ENCODE measurements at places on chromosomes 5 and 9.

DNA sequence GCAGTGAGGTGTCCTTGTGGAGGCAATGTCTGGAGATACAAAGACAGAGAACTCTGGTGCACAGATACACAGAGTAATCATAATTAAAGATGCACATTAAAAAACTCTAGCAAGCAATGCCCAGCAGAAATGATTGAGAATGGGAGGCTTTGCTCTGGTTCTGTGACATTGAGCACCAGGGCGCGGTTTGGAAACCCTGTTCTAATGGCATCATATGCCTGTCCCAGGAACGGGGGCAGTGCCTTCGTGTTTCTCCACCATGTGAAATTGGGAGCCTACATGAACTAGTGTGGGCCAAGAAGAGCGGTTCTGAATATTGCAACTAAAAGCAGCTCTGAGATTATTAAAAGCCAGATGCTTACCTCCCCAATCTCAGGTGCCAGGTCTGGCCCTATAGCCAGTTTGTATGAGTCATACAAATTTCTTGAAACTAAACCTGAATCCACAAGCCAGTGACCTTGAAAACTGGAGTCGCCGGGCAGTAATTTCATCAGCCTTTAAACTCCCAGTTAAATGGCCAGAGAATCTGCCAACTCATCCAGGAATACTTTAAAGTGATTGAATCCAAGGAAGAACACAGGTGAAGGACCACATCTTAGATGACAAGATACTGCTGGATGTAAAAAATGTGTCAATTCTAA is 22.2 kb upstream of the CTSL start:
- no peak for DNase-seq

- no peak for DNase-seq
Measured at GRCh38 chr5:171906703-171907590, 99.5 kb downstream of the FBXW11 start.

DNA sequence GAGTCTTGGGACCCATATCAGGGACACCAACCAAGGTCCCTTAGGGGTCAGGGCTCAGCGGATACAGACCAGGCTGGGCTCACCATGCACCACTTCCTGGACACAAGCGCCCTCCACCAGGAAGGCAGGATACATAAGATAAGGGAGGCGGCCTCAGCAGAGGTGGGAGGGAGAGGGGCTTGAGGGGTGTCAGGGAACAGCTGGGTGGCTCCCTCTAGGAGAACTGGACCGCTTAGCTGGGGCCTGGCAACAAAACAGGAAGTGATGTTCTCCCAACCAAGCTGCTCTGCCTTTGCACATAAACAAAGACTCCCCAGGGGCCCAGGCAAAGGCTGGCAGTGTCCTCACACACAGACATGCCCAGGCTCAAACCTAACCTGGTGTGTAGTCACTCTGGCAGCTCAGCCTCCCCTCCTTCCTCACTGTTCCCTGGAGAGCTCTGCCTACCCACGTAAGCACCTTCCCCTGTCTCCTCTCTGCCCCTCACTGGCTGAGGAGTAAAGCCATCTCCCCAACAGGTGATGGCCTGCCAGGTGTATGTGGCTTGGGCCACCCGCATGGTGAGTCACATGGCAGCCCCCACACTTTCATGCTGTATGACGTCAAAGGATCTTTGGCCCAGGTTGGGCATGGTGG is 5.8 kb upstream of the BICD2 start:
- peak; percentile 96 for DNase-seq

DNA sequence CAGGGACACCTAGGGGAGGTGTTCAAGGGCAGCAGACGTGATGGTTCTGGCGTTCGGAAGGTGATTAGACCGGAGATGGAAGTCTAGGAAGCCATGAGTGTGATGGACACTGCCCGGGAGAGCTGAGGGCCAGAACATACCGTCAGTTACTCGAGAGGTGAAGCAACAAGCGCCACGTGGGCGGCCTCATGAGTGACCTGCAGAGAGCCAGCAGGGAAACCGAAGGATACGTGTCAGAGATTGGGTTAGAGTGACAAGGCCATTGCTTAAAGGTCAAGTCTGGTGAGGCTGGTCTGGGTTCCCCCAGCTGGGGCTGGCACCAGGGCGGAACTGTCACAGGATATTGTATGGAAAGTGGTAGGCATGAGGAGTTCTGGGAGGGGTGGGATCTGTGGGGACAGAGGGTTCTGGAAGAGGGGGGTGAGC is 60.0 kb downstream of the C9orf50 start:
- no peak for DNase-seq

GRCh38 chr5:16713386-16713928 is 96.7 kb upstream of the RETREG1 start:
- no peak for DNase-seq

- no peak for DNase-seq
Measured at GRCh38 chr5:160054831-160055230, 45.9 kb downstream of the TTC1 start.

- DNase-seq = no peak
Measured at GRCh38 chr9:96256800-96257199, 45.2 kb downstream of the HSD17B3 start.

GRCh38 chr5:150763023-150763769 is 4.4 kb upstream of the DCTN4 start:
- DNase-seq = no peak

- DNase-seq = peak; percentile 6
Measured at GRCh38 chr5:141223112-141223783, at the start of gene PCDHB14. TSS of gene PCDHB14 (plus strand) at chr5:141223343. CDS start at chr5:141223506, 163 bp downstream.

- no peak for DNase-seq
Measured at GRCh38 chr5:44387406-44387805, 1.8 kb downstream of the FGF10 start.

DNA sequence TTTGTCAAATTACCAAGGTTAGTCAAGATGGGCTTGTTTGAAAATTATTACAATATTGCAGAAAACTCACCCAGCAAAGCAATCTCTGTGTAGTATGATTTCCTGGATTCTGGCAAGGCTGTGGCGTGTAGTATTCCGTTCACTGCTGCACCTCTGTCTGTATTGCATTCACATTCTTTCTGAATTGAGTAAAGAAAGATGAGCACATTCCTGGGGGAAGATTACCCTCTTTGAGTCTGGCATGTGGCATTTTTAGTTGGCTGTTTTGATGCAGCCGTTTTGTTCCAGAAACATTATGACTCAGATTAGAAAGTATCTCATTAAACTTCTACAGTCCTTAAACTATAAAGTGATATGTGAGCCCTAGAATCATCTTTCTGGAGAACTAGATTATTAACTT is 197.7 kb downstream of the TENT4A start:
- no peak for DNase-seq

DNA sequence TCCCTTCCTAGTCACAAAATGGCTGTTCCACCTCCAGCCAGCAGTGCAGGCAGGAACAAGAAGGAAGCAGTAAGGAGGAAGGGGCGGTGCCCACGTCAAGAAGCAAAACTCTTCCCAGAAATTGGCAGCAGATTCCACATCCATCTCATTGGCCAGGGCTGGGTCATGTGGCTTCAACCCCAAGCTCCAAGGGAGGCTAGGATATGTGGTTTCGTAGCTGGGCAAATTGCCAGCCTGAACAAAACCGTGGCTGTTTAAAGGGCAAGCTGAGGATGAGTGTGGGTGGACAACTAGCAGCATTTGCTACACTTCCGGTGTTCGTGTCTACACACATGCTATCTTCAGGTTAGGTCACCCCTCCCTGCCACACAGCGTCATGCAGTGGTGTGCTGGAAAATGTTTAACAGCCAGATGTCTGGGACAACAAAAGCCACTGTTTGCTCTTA is 92.1 kb upstream of the MAP1B start:
- peak; percentile 25 for DNase-seq

GRCh38 chr9:75186767-75187380 is 98.6 kb downstream of the OSTF1 start:
- no peak for DNase-seq

DNA sequence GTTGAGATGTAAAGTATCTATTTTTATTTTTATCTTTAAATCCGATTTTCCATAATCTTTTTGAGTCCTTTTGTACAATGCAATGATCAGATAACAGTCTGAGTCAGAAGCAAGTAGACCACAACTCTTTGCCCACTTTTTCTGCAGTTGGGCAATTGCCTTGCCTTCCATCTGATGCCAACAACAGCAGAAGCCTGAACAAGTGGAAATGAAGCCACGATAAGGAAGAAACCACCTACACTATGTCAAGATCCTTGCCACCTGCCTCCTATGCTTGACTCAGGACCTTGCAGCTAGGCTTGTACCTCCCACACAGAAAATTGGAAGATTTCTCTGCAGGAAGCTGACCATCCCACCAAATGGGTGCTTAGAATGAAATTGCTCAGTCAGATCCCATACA is 78.6 kb downstream of the ANXA1 start:
- DNase-seq = no peak

DNA sequence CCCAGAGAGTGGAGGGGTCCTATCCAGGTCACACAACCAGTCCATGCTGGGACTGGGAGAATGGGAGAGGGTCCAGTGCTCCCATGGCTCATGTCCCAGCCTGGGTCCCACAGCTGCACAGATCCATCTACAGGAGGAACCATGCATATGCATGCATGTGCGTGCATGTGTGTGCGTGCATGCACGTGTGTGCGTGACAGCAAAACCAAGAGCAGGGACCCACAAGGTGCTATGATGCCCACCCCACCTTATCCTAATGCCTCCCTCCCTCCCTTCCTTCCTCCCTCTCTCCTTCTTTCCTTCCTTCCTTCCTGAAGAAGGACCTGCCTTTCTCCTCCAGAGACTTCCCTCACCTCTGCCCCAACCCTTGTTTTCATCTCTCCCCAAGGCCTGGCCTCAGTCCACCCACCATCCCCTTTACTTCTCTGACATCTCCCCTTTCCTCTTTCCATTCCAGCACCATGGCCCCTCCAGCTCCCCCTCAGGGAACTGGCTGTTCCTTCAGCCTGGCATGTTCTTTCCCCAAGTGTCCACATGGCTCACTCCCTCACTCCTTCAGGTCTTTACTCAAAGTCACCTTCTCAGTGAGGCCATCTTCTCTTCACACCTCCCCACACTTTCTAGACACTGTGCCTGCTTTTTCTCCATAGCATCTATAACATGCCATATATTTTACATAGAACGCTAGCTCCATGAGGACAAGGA is 21.8 kb downstream of the AQP7 start:
- no peak for DNase-seq

DNA sequence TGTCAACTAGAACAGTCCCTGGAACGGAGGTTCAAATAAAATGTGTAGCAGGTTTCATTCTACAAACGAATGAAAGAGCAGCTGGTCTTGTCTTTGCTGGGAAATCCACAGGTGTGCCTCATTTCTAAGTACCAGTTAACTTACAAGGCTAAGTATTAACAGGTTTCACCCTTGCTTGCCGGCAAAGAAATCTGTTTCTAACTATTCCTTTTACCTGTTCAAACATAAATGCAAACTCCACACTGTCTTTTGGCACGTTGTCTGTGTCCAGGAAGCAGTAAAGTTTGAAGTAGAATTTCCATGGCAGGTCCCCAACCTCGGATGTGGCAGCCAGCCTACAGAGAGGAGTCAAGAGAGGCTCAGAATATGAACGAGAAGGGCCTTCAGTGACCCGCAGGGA is 54.4 kb upstream of the RETREG1 start:
- DNase-seq = no peak

- no peak for DNase-seq
Measured at GRCh38 chr9:27204578-27204977, 92.4 kb downstream of the EQTN start.

GRCh38 chr9:126148994-126149393 is 177.6 kb upstream of the MVB12B start:
- no peak for DNase-seq

DNA sequence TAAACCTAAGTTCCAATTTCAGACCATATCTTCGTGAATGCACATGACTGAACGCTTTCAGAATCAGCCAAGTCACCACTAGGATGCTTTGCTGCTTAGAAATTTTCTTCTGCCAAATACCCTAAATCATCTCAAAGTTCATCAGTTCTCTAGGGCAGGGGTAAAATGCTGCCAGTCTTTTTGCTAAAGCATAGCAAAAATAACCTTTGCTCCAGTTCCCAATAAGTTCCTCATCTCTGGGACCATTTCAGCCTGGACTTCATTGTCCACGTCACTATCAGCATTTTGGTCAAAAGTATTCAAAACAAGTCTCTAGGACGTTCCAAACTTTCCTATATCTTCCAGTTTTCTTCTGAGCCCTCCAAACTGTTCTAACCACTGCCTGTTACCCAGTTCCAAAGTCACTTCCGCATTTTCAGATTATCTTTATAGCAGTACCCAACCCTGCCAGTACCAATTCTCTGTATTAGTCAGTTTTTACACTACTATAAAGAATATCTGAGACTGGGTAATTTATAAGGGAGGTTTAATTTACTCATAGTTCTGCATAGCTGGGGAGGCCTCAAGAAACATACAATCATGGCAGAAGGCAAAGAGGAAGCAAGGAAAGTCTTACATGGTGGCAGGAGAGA is 74.8 kb downstream of the NR3C1 start:
- no peak for DNase-seq
